CD4-positive, CD25-positive, alpha-beta regulatory T cell (primary cell): ENCODE measurements at places on chromosomes 6 and 20. TPM values are rescaled to one million over a fixed set of nuclear protein-coding genes. Genes with fewer than 3 reads are reported as not detected.

RAET1E gene
- total RNA-seq = not detected

TMEM244 gene
- 1.1 TPM for total RNA-seq

GRCh38 chr6:158765499-158766068, 53.6 kb downstream of the EZR start:
- no peaks in the 10 kb centered on the region for H3K27me3 ChIP-seq
- no peak overlapping the region for H3K4me3 ChIP-seq
- no peak overlapping the region for H3K27ac ChIP-seq
- H3K36me3 ChIP-seq = peaks cover 79% of the 10 kb centered on the region

GRCh38 chr6:139497345-139497961, 123.0 kb upstream of the CITED2 start:
- no peak overlapping the region for H3K4me3 ChIP-seq
- no peak overlapping the region for H3K27ac ChIP-seq
- no peaks in the 10 kb centered on the region for H3K4me1 ChIP-seq
- H3K36me3 ChIP-seq = no peaks in the 10 kb centered on the region
- DNase-seq = no peak

DNA sequence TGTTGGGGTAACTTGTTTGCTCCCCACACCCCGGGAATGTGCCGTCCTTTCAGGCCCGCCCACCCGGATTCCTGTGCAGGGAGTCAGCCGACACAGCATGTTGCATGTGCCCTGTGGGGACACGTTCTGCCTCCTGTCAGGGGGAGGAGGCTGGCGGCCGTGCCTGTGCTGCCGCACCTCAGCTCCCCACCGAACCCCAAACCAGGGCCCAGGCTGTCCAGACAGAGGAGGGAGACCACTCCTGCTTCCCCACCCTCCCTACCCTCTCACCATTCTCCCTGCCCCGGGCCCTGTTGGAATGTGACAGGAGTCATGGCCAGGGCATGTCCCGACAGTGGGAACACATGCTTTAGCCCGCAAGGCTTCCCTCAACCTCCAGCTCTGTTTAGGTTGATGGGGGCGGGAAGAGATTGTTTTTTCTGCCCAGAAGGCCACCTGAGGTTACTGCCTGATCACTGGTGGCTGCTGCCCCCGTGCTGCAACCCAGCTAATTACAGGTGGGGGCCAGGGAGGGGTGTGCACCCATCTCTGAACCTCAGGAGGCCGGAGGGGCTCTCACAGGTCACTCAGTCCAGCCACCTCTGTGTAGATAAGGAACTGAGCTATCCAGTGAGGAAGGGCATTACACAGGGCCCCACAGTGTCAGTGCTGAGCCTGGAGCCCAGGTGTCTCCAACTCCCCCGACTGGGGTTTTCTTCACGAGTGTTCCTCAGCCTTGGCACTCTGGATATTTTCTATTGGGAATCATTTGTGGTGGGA, 13.6 kb downstream of the LRRC73 start:
- H3K27ac ChIP-seq = no peak overlapping the region
- peaks cover 31% of the 10 kb centered on the region for H3K36me3 ChIP-seq
- no peak overlapping the region for H3K4me3 ChIP-seq
- no peaks in the 10 kb centered on the region for H3K27me3 ChIP-seq

SLC35B3 gene
- total RNA-seq = 8.4 TPM
